ENCODE measurements at places on chromosomes 6 and 20. TPM values are rescaled to one million over a fixed set of nuclear protein-coding genes. Genes with fewer than 3 reads are reported as not detected.

Gene BPIFB4
- total RNA-seq, result not detected

Gene GLO1
- total RNA-seq, result 155 TPM

Gene SLC22A3
- 2.3 TPM for total RNA-seq

Gene PDE7B
- not detected for total RNA-seq

Gene NRN1
- not detected for total RNA-seq

Gene PAK5
- not detected for total RNA-seq

- no peak overlapping the region for H3K27ac ChIP-seq
- no peaks in the 10 kb centered on the region for H3K4me1 ChIP-seq
- no peaks in the 10 kb centered on the region for H3K36me3 ChIP-seq
- no peak overlapping the region for H3K4me3 ChIP-seq
- DNase-seq, result no peak
Measured at GRCh38 chr6:122184401-122184827, 215.0 kb upstream of the HSF2 start.

GRCh38 chr6:68108233-68108835 is 526.7 kb upstream of the ADGRB3 start:
- H3K4me3 ChIP-seq, result no peak overlapping the region
- H3K4me1 ChIP-seq, result no peaks in the 10 kb centered on the region
- DNase-seq, result no peak
- H3K36me3 ChIP-seq, result no peaks in the 10 kb centered on the region

- peak overlapping the region; percentile 61 for H3K27ac ChIP-seq
- no peaks in the 10 kb centered on the region for H3K36me3 ChIP-seq
Measured at GRCh38 chr6:130934848-130935585, 107.8 kb downstream of the SMLR1 start.

GRCh38 chr6:156026486-156027247 is 571.0 kb upstream of the NOX3 start:
- H3K27me3 ChIP-seq, result no peaks in the 10 kb centered on the region
- no peak overlapping the region for H3K27ac ChIP-seq
- H3K4me1 ChIP-seq, result no peaks in the 10 kb centered on the region

- no peaks in the 10 kb centered on the region for H3K4me1 ChIP-seq
- DNase-seq, result no peak
- H3K36me3 ChIP-seq, result no peaks in the 10 kb centered on the region
- H3K27ac ChIP-seq, result no peak overlapping the region
- H3K4me3 ChIP-seq, result no peak overlapping the region
- H3K27me3 ChIP-seq, result no peaks in the 10 kb centered on the region
Measured at GRCh38 chr6:160978141-160978901, 13.2 kb upstream of the MAP3K4 start.

GRCh38 chr6:24905483-24905882 is 30.3 kb downstream of the RIPOR2 start:
- DNase-seq, result no peak
- H3K27ac ChIP-seq, result no peak overlapping the region
- H3K27me3 ChIP-seq, result peaks cover 2% of the 10 kb centered on the region
- no peaks in the 10 kb centered on the region for H3K4me1 ChIP-seq
- H3K4me3 ChIP-seq, result no peak overlapping the region
